Activated CD4-positive, alpha-beta T cell treated with anti-CD3 and anti-CD28 coated beads for 36 hours (primary cell): ENCODE measurements at places on chromosomes 5 and 9. TPM values are rescaled to one million over a fixed set of nuclear protein-coding genes. Genes with fewer than 3 reads are reported as not detected.

Gene TXNDC8
- not detected for total RNA-seq

DNA sequence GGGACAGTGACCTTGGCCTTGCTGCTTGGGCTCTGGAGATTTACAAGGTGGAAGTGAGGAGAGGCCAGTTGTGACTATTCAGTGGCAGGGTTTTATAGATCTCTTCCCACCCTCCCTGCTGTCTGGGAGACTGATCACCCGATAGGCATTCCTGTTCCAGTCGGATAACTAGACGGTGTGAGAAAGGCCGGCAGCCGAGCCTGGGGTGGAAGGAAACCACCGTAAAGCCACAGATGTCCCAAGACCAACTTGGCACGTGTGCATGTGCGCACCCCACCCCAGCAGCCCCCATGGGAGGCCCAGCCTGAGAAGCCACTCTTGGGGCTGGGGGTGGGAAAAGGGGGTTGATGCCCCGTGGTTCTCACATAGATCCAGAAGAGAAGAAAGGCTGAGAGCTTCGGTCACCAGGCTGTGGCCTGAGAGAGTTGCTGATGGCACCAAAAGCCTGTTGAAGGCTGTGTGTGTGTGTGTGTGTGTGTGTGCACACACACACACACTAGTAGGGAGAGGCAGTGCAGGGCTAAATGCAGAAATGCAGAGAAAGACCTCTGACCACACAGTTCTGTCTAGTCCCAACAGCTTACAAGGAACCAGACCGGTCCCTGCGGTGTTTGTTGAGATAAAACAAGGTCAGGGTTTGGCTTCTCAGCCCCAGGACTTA, 225.8 kb downstream of the FANCC start:
- no peak for DNase-seq

Gene PCDHGB4
- total RNA-seq, result 0.09 TPM

GRCh38 chr5:132142459-132142858, 68.9 kb downstream of the CSF2 start:
- DNase-seq, result no peak

DNA sequence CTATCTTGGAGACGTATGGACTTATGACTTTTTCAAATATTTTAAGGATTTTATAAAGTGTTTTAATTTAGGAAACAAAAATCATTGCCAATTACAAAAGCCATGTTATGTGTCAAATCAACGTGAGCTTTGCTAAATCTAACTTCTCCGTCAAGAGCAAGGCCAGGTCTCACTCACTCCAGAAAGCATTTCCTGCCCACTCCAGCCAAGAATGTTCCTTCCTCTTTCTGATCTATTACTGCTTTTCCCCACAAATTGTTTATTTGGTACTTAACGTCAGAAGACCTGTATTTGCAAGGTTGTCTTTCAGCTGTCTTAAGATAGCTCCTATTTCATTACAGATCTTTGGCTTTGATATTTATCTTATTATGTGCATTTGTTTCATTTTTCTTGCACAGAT, 193.5 kb upstream of the HAPLN1 start:
- DNase-seq, result no peak

DNA sequence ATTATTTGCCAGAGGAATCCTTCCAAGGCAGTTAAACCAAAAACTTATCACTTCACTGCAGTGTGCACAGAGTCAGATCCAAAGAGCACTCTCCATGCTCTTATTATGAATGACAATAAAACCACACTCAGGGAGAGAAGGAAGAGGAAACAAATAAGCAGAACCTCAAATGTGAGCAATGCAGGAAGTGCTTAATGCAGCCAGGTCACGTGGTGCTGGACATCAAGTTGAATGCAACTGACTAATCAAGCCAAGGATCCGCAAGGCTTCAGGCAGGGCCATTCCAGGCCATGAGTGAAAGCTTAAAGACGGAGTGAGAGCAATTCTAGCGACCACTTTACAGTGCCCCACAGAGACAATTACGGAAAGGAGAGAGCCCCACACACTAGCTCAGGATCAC, 230.4 kb upstream of the PUM3 start:
- no peak for DNase-seq

- DNase-seq, result no peak
These were observed 31.2 kb upstream of the RNU6ATAC start for GRCh38 chr9:134195558-134195957.

DNA sequence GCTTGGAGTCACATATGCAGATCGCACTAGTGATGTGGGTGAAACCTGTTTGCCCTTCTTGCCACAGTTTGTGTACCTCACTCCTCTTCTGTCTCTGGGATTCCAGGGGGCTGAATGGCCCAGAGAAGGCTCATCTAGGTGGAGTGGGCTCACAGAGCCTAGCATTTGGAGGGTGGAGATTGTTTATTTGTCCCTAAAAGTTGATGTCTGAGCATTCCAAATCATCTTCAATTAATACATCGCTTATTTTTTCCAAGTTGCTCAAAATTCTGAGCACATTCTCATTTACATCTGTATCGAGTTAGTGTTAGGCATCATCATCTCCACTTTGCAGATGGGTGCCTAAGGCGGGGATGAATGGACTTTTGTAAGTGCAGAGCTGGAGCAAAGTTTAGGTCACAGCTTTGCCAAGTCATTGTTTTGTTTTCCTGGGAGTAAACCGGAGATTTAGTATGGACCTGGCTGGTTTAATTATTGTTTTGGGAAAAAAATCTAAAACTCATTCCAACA, 2.0 kb downstream of the ABL1 start:
- no peak for DNase-seq

Gene SLC34A3
- not detected for total RNA-seq

DNA sequence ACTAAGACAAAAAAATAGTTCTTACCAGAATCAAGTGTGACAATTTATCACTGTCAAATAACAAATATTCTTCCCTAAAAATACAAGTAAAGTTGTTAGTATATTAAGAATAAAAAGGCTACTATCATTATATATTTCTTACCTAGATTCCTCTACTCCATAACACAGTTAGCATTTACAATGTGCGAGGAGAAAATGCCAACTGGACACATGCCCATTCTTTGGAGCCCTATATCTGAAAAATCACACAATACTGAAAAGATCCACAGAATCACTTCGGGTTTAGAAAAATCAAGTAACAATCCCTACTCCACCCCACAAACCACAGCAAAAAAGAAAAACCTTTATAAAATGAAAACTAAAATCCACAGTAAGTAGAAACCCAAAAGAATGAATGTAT, 70.9 kb downstream of the PKD2L2 start:
- no peak for DNase-seq

DNA sequence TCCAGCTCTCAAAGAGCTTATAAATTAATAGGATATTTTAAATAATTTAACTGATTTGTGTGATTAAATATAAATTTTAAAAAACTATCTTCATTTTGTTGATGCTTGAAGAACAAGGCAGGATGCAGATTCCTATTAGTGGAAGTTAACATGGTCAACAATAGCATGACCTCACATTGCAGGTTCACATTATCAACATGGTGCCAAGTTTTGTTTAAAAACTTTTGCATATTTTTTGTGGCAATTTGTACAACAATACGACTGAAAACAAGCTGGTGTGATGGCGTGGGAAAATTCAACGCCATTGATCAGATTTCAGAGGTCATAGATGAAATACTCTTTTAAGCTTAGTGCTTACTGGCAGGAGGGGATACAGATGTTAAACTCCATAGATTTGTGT, 114.1 kb upstream of the MYO10 start:
- no peak for DNase-seq

DNA sequence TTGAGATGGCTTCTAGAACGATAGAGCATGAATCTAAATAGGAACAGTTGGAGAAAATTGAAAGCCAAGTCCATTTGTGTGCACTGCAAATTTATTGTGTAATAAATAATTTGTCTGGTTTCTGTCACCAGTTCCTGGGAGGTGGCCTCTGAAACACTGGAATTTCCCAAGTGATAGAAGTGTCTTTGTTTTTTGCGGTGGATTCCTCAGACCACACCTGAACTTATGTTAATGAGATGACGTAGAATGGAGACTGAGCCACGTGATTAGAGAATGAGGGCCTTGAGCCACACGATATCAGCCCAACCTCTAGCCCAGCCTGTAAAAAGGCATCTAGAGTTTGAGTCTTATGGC, 105.1 kb downstream of the MSX2 start:
- DNase-seq, result no peak

Gene IL4
- total RNA-seq, result 0.77 TPM

Gene MOB3B
- 0.88 TPM for total RNA-seq

GRCh38 chr5:149367249-149367971, 9.6 kb downstream of the PCYOX1L start:
- DNase-seq, result peak; percentile 71

Gene MRPL50
- total RNA-seq, result 17.0 TPM

GRCh38 chr5:118220556-118221195, 767.7 kb downstream of the DTWD2 start:
- no peak for DNase-seq

DNA sequence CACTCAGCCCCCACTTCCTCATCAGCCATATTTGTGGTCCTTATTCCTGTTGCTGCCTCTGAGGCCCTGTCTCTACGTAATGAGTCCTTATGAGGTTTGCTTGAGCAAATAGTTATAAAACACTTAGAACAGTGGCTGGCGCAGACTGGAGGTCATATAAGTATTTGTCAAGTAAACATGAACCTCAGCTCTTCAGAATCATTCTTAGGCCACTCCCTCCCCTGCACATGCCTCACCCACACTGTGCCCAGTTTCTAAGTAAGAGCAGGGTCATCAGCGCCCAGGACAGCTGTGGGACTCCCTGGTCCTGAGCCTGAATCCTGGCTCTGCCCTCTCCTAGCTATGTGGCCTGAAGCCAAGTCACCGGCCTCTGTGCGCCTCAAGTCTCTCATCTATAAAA, 4.0 kb downstream of the ST6GALNAC4 start:
- DNase-seq, result no peak

DNA sequence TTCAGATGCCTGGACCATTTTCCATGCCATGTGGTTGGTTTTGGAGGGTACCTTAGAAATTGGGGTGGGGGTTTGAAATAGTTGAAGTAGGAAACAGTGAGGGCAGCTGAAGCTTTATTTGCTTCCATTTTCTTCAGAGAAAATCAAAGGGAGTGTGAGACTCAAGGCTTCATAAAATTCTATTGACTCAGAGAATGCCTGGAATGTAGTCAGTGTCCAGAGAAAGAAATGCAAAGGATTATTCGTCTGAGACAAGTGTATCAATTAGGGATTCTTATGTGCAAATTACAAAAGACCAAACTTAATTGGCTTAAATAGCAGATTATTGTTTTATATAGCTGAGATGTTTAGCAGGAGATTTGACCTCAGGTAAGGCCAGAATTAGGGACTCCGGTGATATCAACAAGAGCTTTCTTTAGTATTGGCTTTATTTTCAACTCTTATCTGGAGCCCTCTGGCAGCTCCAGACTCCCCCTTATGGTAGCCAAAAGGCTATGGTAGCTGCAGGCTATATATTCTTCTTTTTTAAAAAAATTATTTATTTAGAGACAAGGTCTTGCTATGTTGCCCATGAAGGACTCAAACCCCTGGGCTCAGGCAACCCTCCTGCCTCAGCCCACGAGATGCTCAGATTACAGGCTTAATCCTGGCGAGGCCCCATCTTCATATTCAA, 38.9 kb downstream of the PTTG1 start:
- DNase-seq, result no peak

GRCh38 chr5:180495292-180495691, 1.1 kb downstream of the CNOT6 start:
- DNase-seq, result no peak

GRCh38 chr5:151078490-151079262, 2.2 kb downstream of the TNIP1 start:
- DNase-seq, result peak; percentile 88

GRCh38 chr5:155546075-155546474, 532.5 kb downstream of the KIF4B start:
- no peak for DNase-seq

DNA sequence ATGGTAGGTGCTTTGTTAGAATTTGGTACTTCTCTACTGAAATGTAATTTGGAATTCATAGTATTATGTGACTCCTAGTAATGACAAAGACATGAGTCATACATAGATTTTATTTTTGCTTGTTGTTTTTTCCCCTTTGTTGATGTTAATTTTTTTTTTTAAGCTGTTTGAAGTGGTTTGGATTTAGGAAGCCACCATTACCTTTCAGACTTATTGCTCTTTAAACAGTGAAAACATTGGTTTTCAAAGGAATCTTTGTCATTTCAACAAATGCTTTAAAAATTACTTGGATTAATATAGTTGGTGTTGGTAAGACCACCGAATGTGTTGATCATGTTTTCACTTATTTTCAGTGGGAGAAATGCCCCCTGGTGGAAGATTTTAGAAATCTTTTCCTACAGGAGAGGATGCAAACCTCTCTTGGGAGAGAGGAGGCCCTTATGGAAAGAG, 170.1 kb upstream of the PITX1 start:
- DNase-seq, result no peak

GRCh38 chr9:86424251-86424891, 70.2 kb upstream of the TUT7 start:
- DNase-seq, result no peak

Gene CREBRF
- 10.2 TPM for total RNA-seq

GRCh38 chr5:150197476-150197875, 7.6 kb downstream of the SLC6A7 start:
- DNase-seq, result no peak

Gene GKAP1
- total RNA-seq, result 4.2 TPM

Gene CSF1R
- 0.76 TPM for total RNA-seq

DNA sequence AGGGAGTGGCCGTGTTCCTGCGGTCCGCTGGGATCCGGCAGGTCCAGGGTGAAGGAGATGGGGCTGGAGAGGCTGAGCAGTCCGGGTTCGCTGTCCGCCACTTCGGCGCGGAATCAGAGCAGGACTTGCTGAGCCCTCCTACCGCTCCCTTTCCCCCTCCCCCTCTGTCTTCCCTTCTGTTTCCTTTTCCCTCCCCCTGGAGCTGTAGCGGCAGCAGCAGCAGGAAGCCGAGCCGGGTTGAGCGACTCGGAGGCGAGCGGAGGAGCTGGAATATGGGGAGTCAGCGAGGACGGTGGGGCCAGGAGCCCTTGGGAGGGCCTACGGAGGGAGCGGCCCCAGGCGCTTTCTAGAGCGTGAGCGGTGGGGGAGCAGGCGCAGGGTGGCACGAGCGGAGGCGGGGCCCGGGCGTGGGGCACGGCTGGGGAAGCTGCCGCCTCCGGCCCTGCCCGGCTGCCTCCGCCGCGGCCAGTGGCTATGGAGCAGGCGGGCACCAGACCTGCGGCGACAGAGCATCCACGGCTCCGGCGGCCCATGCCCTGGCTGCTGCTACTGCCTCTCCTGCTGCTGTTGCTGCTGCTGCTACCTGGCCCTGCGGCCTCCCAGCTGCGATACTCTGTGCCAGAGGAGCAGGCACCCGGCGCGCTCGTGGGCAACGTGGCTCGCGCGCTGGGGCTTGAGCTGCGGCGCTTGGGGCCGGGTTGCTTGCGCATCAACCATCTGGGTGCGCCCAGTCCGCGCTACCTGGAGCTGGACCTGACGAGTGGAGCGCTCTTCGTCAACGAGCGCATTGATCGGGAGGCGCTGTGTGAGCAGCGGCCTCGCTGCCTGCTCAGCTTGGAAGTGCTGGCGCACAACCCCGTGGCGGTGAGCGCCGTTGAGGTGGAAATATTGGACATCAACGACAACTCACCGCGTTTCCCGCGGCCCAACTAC, at the start of gene PCDHAC2:
TSS of gene PCDHAC2 (plus strand) at position 184 of the 933 bp plus-strand sequence. CDS start at position 475, 291 bp downstream.
- DNase-seq, result peak; percentile 6

DNA sequence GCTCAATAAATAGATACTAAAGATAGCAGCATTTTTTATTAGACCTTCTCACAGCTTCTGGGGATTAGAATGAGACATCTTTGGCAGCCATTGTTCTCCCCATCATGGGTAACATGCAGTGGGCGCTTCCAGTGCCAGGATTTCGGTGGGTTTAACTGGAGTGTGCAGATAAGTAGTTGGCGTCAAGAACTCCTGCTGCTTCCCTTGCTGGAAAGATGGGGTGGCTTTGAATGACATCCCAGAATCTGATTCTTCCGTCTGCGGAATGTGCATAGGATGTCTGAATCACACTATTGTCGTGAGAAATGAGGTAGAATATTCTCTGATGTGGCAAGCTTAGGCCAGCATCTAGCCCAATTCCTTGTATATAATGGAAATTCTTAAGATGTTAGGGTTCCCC, 7.3 kb downstream of the SFXN1 start:
- DNase-seq, result no peak
